ENCODE measurements at places on chromosomes 16 and 17.

- no peak for DNase-seq
Measured at GRCh38 chr17:17623904-17624303, 32.4 kb upstream of the PEMT start.

DNA sequence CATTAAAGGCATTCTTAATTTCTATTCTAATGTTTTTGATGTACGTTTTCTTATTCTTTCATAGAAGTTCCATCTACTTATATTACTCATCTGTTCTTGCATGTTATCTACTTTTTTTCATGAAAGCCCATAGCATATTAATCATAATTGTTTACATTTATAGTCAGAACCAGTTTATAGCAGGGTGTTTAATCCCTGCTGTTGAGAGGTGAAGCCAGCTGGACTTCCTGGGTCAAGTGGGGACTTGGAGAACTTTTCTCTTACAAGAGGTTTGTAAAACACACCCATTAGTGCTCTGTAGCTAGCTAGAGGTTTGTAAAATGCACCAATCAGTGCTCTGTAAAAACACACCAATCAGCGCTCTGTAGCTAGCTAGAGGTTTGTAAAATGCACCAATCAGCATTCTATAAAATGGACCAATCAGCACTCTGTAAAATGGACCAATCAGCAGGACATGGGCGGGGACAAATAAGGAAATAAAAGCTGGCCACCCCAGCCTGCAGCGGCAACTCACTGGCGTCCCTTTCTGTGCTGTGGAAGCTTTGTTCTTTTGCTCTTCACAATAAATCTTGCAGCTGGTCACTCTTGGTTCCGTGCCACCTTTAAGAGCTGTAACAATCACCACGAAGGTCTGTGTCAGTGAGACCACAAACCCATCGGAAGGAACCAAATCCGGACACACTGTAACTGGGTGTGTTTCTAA lies 120.6 kb downstream of the TANC2 start:
- no peak for DNase-seq

DNA sequence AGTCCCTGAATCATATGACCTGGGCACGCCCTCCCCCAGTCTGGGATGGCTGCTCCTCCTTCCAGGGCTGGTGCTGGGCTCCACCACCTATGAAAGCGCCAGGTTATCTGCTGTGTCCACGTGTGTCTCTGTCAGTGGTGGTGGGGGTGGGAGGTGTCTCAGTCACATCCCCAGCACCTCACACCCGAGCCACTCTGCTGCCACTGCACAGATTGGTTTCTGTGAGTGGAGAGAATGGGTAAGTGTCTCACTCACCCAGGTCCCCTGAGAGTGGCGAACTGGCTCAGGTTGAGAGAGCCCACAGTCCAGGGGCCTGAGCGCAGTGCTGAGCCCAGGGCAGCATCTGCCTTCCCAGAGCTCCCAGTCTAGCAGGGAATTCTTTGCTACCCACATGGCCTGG lies 79.0 kb downstream of the PLD6 start:
- DNase-seq, result no peak

- DNase-seq, result no peak
Measured at GRCh38 chr17:77190576-77190975, 49.8 kb downstream of the SEC14L1 start.

DNA sequence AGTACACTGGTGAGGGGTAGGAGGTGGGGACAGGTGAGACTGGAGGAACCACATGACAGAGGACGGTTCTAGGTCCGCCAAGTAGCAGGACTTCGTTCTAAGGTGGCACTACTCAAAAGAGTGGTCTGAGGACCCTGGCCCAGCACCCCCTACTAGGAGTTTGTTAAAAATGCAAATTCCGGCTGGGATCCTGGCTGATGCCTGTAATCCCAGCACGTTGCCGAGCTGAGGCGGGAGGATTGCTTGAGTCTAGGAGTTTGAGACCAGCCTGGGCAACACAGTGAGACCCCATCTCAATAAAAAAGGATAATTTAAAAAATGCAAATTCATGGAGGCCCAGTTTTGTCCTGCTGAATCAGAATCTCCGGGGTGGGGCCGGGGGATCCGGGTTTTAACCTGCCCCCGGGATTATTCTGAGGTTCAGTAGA lies 59.1 kb downstream of the WSB1 start:
- no peak for DNase-seq

DNA sequence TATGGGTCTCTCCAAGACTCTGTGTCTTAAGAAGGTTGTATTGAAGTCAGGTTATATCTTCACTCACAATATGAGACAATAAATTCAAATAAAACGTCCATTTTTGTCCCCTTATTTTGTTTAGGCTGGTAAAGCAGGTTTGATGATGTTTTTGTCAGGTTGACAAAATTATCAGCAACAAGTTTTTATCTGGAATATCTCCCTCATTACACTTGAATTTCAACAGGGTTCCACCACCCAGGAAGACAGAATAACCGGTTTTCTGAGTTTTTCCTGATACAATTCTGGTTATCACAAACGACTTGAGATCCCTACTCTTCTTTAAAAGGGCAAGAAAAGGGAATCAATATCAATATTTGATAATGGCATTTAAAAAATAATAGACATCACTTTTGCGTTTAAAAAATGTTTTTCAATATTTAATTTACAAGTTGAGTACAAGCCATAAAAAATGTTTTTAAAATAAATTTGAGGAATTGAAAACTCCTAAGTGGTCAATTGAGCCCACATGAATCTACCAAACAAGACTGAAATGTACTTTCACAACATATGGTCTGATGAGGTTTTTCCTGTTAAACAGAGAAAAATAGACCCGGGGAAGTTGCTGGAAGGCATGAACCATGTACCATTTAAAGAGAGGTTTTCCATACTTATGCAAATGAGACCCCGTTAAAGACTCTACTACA lies 1.4 kb upstream of the ATP6V0A1 start:
- no peak for DNase-seq

- DNase-seq, result no peak
Measured at GRCh38 chr16:49601576-49601975, 228.0 kb downstream of the C16orf78 start.

GRCh38 chr17:5355421-5356129 lies 63.9 kb downstream of the NUP88 start:
- no peak for DNase-seq

DNA sequence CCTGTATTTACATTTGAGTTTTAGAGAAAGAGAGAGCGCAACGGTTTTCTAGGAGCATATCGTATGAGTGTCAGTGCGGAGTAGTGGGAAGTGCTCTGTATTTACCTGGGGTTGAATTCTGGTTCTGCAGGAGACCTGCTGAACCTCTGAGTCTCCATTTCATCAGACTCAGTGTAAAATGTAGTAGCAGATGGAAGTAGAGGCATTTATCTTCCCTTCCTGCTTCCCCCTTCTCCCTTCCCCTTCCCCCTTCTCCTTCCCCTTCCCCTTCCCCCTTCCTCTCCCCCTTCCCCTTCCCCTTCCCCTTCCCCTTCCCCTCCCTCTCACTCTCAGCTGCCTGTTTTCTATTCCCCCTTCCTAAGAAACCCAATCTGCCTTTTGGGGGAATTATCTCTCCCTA lies 426.9 kb downstream of the NPIPA7 start:
- DNase-seq, result no peak

GRCh38 chr16:70760221-70760620 lies 40.7 kb downstream of the VAC14 start:
- no peak for DNase-seq

DNA sequence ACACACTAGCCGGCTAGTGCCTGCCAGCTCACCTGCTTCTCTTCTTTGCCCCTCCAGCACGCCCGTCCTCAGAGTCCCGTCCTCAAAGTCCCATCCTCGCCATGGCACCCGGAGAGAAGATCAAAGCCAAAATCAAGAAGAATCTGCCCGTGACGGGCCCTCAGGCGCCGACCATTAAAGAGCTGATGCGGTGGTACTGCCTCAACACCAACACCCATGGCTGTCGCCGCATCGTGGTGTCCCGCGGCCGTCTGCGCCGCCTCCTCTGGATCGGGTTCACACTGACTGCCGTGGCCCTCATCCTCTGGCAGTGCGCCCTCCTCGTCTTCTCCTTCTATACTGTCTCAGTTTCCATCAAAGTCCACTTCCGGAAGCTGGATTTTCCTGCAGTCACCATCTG lies 3.6 kb downstream of the SCNN1G start:
- DNase-seq, result no peak

DNA sequence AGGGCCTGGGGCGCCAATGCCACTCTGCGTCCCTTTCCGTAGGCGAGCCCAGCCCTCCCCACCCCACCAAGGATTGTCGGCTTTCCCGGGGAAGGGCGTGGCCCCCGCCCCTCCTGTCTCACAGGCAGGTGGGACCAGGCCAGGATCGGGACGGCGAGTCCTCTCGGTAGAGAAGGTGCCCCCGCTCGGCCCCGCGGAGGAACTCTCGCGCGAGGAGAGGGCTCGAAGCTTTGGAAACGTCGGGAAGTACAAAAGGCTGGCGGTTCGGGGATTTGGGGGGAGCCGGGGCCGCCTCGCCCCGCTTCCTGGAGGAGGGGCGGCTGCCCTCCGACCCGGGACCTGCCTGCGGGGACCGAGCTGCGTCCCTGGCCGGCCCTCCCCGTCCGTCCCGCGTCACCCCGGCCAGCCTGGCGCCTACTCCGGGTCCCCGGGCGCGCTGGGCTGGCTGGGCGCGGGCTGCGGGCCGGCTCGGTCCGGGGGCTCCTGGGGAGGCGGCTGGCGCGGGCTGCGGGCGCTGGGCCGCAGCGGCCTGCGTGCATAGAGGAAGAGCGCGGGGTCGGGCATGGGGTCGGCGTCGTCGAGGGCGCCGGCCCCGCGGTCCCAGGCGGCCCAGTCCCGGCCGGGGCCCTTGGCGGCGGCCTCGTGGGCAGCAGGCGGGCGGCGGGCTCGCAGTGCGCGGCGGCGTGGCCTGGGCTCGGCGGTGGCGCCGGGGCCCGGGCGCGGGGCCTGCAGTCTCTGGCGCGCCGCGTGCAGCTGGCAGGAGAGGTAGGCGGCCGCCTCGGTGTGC lies 12.6 kb upstream of the CLUH start:
- no peak for DNase-seq

GRCh38 chr16:19690196-19690595 lies 27.8 kb downstream of the KNOP1 start:
- DNase-seq, result no peak

- DNase-seq, result peak; percentile 92
Measured at GRCh38 chr17:41966463-41967140, at the start of gene CNP. Gene CNP (plus strand): TSS chr17:41966795. CDS start chr17:41966885, 90 bp downstream.

DNA sequence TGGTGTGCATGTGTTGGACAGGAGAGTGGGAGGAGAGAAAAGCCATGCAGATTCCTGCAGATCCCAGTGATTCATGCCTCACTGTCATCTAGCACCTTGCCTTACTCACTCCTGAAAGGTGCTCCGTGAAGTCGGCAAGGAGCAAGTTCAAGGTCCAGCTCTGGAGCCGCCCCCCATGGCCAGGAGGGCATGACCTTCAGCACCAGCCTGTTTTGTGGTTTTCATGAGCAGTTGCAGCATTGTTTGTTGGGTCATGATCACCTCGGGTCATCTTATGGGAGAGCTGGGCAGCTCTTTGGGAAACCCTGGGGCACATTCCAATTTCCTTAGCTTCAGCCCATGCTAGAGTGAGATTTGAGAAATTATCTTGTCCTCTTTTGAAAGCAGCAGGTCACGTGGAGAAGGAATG lies 137.5 kb upstream of the IRX3 start:
- no peak for DNase-seq

- no peak for DNase-seq
Measured at GRCh38 chr16:4215106-4215505, 26.8 kb downstream of the SRL start.

All from GM12891 (cell line).